Activated naive CD8-positive, alpha-beta T cell treated with anti-CD3 and anti-CD28 coated beads, Interleukin-2, amount 10 ng/mL, durations not matched to agents 7 days and 5 days (primary cell): ENCODE measurements at places on chromosomes 6 and 20. TPM values are rescaled to one million over a fixed set of nuclear protein-coding genes. Genes with fewer than 3 reads are reported as not detected.

Gene FAM83C
- not detected for total RNA-seq

Gene LY6G6C
- not detected for total RNA-seq

Gene ULBP1
- total RNA-seq = 0.91 TPM

Gene COL10A1
- not detected for total RNA-seq

Gene ENPP5
- 2.0 TPM for total RNA-seq

Gene CCN6
- total RNA-seq = not detected

Gene NKAPL
- total RNA-seq = not detected

Gene CGAS
- 25.9 TPM for total RNA-seq

Gene SLC16A10
- total RNA-seq = 7.1 TPM

DNA sequence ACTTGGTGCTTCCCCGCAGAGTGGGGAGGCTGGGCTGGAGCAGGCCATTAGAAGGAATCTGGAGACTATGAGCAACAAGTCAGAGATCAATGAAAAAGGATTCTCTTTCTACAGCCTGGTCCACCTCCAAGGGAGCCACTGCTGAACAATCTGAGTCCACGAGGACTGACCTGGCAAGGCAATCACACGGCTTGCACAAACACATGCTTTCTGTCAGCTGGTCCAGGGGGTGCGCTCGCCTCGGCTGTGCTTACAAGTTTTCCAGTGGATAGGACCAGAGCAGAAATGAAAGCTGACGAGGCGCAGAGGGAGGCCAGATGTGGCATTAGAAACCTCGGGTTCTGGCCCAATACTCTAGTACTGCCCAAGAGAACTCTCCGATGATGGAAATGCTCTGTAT lies 18.1 kb downstream of the KCNK5 start:
- DNase-seq = no peak

GRCh38 chr6:155259204-155259603 lies 4.6 kb upstream of the CLDN20 start:
- DNase-seq = no peak

DNA sequence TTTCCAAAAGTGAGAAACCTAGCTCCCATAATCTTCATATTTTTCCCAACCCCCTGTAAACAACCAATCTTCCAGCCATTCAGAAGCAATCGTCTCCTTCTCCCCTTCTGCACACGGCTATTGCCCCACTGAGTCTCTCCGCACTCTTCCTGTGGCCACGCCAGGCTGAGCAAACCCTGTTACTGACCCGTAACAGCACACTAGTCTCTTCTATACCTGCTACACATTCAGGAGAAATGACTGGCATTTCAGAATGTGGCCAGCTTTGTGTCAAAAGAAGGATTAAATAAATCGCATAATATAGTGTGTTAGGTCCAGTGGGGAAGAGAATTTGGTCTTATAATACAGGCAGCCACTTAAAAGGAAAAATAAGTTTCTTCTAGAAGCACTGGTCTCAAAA lies 41.4 kb downstream of the ECT2L start:
- DNase-seq = no peak

GRCh38 chr6:43760210-43761168 lies 9.5 kb upstream of the VEGFA start:
- DNase-seq = no peak

GRCh38 chr6:18115356-18115755 lies 7.1 kb downstream of the NHLRC1 start:
- DNase-seq = no peak

GRCh38 chr20:4929686-4930397 lies 71.5 kb downstream of the SLC23A2 start:
- DNase-seq = no peak

GRCh38 chr20:33442136-33443005 lies 1.2 kb downstream of the SNTA1 start:
- peak; percentile 33 for DNase-seq

DNA sequence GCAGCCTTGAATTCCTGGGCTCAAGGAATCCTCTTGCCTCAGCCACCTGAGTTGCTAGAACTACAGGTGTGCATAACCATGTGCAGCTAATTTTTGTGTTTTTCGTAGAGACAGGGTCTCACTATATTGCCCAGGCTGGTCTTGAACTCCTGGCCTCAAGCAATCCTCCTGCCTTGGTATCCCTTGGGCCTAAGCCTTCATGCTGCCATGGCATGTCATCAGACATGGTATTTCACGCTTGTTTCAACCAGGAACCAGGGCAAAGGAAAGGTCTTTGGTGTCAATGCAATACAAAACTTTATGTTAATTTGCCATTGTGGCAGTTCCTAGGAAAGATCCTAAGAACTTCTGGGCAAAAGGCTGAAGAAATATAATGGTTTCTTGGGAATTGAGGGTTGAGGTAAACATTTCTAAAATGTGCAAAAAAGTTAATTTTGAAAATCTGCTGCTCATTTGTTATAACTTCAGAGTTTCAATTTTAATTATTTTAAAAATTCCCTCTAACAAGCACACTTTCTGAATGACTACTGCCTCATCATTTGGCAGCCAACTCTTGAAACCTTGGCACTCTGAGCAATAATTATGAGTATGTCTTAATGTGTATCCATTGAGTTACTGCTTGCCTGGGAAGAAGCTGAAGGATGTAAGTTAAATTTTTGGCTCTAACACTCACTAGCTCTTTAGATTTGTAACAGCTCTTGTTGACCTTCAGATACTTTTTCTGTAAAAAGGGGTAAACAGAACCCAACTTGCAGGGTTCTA lies 154.1 kb downstream of the GJA10 start:
- DNase-seq = no peak

DNA sequence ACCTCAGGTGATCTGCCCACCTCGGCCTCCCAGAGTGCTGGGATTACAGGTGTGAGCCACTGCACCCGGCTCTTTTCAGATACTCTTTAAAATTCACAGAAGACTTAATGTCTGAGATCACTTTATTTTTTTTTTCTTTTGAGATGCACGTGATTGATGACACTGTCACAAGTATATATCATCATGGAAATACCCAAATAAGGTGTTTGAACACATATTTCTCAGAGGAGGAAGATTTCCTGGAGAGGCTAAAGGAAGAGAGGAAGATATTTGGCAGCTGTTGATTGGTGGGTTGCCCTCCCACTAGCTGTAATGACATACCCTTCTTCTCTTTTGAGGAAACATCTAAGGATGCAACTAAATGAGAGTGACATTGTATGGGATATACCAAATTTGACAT lies 225.9 kb upstream of the CITED2 start:
- no peak for DNase-seq

DNA sequence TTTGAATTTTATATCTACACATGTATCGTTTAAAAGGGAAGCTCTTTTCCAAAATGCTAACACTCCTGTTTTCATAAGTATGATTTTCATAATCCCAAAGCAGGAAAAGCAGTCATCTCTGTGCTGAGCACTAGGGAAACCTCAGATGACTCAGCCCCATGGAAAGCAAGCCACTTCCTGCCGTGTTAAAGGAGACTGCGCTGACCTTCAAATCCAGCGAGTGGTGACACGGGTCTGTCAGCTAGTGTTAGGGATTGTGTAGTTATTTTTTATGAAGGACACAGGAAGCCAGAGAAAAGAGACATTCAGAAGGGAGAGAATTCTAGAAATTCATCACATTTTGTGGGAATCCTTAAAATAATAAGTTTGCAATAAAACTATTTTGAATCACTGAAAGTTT lies 57.0 kb upstream of the CD93 start:
- DNase-seq = no peak

GRCh38 chr6:91031581-91031980 lies 444.7 kb upstream of the MAP3K7 start:
- no peak for DNase-seq

GRCh38 chr6:44564906-44565524 lies 177.5 kb downstream of the CDC5L start:
- DNase-seq = no peak

- DNase-seq = no peak
Measured at GRCh38 chr6:82772851-82773717, 292.6 kb downstream of the UBE3D start.

DNA sequence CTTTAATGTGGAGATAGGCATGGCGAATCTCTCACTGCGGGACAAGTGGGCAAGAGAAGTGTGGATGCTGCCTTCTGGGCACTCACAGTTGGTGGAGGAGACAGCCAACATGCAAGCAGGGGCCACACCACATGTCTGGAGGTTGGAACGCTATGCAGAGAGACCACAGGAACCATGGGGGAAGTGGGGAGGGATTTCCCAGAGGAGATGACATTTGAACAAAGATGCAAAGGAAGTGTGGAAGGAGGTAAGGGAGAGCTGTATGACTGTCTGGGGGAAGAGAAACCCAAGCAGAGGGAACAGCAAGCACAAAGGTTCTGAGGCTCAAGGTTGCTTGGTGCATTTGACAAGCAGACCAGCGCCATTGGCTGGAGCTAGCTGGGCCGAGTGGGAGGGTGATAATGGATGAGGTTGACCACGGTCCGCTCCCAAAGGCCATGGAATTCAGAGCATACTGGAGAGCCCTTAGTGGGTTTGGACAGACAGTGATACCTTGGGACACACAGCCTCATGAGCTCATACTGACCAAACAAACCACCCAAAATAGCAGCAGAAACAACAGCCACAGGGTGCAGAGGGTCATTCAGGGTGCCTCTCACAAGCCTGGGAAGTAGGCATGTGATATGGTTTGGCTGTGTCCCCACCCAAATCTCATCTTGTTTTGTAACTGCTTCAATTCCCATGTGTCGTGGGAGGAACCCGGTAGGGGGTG lies 7.6 kb upstream of the FAM110A start:
- DNase-seq = no peak

DNA sequence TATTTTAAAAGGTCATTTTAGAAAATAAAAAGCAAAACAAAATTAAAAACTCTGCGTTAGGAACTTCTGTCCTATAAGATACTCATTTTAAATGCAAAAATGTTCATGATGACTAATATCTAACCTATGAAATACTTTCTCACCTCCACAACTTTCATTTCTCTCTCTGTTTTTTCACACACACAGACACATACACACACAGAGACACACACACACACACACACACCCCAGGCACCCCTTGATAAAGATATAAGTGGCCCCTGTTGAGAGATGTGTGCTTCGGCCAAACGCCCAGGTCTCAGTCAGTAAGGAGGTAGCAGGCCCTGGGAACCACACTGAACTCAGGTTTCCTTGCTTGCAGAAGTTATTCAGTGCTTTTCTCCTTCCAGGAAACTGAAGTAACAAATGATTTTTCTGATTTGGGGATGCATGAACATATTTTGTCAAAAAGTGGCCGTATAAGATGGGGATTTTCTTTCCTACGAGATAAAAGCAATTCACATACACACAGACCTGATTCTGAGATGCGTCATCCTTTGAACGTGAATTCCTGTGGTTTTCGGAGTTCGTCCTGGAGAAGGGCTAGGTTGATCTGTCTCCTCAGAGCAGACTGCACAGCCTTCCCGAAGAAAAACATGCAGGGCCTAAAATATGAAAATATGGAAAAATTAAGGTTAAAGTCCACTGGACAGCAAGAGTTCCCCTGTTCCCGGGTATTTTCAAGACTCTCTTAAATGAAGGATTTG lies 306.8 kb upstream of the FOXQ1 start:
- DNase-seq = no peak

DNA sequence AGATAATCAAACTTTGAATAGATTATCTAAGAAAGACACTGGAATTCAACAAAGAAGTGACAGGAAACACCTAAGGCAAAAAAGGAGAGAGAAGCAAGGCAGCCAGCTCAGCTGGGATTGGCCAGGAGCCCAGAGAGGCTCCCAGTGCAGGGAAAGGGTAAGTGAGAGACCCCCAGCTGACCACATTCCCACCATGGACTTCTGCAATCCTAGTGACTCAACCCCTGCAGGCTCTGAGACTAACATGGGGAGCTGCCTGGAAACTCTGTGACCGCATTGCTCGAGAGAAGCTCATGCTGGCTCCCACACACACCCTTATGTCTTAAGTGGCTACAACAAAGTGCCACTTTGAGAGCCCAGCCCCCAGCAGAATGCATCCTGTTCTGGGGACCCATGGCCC lies 215.1 kb downstream of the PACRG start:
- DNase-seq = no peak

- no peak for DNase-seq
Measured at GRCh38 chr6:44024574-44025219, 102.6 kb downstream of the MRPL14 start.

GRCh38 chr6:147268254-147268653 lies 64.0 kb downstream of the STXBP5 start:
- DNase-seq = no peak

DNA sequence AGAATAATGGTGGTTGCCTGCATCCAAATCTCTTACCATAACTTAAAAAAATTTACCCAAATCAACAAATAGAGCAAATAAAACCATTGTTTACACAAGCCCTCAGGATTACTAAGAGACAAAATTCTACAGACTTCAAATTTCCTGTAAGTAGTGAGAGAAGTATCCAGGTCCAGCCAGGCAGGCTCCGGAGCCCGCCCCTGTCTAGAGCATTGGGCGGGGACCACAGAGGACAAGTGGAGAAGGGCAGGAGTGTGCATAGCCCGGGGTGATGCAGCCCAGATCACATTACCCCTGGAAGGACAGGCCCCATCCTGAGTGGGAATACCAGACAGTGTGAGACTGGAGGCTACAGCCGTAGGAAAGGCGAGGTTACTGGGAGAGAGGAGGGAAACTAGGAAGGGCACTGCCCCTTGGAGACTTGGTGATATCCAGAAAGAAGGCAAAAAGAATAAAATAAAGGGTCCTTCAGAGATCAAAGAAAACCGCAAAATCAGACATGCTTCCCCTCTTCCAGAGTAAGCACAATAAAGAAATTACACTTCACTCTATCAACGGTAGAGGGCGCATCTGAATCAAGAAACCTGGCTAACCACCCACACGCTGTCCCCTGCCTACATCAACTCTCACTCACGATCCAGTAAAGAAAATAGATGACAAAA lies 26.6 kb downstream of the RIN2 start:
- no peak for DNase-seq

GRCh38 chr20:58233881-58234528 lies 5.6 kb upstream of the ANKRD60 start:
- DNase-seq = peak; percentile 55
